NCI-H1694 (cell line): ENCODE measurements at places on chromosomes 3 and 15.

DNA sequence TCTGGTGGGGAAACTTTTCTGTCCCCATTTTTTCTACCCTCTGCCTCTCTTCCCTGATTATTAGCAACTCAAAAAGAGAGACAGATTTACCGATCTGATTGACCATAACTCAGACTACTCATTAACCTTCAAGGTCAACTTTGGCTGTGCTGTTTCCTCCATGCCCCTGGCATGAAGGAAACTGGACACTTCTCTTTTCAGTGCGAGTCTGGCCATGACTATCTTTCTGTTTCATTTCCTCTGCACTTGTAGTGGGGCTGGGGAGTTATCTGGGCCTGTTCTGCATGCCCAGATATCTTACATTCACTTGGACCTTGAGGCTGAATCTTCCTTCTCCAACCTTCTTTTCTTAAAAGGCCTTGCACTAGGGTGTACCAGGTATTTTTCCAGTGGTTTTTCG lies 76.9 kb upstream of the SLCO2A1 start:
- DNase-seq: no peak

DNA sequence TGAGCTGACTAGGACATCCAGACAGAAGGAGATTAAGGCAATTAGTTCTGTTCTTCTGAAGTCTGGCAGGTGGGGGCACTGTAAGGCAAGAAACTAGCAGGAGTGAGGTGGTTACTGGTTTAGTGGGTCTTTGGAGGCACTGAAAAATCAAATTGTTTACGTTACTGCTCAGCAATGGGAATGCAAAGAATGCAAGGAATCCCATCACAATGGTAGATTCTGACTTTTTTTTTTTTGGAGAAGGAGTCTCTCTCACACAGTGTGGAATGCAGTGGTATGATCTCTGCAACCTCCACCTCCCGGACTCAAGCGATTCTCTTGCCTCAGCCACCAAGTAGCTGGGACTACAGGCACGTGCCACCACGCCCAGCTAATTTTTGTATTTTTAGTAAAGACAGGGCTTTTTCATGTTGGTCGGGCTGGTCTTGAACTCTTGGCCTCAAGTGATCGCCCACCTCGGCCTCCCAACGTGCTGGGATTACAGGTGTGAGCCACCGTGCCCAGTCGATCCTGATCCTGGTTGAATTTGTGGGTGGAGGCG lies 16.4 kb downstream of the FAM107A start:
- DNase-seq: peak; percentile 3

- DNase-seq: no peak
Observed at GRCh38 chr15:65517866-65518207, 348 bp upstream of the DPP8 start.

GRCh38 chr3:191343913-191344312 lies 13.6 kb upstream of the UTS2B start:
- no peak for DNase-seq

- no peak for DNase-seq
Observed at GRCh38 chr3:192514081-192514753, 213.1 kb downstream of the FGF12 start.

DNA sequence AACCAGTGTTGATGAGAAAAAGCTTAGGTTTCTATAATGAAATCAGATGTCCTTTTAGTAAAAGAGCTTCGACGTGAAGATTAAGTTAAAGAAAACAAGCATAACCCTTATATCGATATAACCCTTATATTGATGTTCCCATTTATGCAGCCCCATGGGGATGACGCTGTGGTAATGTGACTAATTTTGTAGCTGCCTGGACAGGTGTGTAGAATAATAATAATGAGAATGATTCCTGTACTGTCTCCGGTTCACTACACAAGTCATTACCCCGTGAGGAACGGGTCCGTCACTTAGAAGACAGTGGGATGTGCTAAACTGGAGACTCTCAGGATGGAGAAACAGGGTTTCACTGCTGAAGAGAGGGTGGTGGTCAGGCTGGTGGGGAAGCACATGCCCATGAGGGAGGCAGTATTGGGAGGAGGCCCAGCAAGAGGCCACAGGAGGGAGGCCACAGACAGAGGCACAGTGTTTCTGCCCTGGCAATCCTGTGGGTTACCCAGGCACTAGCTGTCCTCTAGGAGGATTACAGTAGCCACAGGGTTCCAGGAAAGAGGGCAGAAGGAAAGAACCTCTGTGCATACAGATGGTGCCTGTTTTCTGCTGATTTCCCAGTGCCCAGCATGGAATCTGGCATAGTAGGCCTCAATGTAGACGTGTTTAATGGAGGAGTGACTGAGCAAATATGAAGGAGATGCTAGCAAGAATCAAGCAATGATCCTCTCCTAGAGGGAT lies 191.1 kb upstream of the TSC22D2 start:
- DNase-seq: no peak

DNA sequence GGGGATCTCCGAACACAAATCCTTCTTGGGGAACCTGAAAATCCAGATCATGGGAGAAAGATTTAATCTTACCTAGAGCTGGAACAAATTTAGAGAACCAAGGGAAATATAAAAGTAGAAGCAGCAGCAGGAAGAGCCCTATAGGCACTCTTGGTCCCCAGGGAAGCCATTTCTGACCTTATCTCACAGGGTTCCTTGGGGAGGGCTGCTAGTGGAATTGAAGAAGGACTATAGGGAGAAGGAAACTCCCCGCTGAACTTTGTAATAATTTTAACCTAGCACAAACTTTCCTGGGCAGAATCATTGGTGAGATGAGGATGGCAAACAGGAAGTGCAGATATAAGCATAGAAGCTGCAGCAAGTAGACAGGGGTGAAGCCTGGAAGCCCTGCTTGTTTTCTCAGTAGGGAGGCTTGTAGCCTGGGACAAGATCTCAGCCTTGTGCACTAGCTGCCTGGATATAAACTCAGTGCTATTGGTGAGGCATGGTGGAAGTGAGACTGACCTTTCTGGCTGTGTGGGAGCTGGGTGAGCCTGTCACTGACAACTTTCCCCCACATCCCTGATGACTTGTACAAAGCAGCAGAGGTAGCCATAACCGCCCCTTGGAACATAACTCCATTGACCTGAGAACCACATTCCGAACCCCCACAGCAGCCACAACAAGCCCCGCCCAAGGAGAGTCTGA lies 343.0 kb upstream of the TGFBR2 start:
- DNase-seq: no peak

DNA sequence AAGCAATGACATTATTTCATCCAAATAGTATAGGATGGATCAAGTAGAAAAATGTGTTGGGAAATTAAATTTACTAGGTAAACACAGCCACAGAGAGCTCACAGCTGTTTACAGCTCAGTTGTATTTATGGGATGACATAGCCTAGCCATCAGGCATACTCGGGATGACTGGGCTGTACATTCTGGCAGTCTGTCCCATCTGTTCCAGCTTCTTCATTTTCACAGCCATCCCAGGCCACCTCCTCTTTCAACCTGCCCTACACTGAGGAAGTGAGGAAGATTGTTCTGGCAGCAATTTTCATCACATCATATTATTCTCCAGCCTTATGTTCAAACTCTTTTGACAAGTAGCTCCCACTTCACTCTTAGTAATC lies 98.4 kb upstream of the PFN2 start:
- peak; percentile 86 for DNase-seq

- DNase-seq: peak; percentile 34
Observed at GRCh38 chr15:38817427-38818156, 253.0 kb upstream of the RASGRP1 start.

DNA sequence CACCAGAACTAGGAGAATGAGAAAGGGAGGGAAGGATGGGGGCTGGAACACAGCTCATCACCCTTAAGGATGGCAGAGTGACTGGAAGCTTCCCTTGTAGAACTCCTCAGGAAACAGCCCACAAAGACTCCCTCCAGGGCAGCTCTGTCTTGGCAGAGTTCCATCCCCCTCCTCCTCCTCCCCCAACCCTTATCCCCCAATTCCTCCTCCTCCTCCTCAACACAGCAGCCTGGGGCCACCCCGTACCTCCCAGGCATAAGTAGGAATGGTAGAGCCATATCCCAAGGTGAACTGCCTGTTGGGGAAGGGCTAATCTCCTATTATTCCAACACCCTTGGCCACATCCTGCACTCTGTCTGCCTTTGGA lies 38.8 kb downstream of the ADCY5 start:
- no peak for DNase-seq

GRCh38 chr15:62807539-62808130 lies 234.9 kb upstream of the TPM1 start:
- DNase-seq: no peak

DNA sequence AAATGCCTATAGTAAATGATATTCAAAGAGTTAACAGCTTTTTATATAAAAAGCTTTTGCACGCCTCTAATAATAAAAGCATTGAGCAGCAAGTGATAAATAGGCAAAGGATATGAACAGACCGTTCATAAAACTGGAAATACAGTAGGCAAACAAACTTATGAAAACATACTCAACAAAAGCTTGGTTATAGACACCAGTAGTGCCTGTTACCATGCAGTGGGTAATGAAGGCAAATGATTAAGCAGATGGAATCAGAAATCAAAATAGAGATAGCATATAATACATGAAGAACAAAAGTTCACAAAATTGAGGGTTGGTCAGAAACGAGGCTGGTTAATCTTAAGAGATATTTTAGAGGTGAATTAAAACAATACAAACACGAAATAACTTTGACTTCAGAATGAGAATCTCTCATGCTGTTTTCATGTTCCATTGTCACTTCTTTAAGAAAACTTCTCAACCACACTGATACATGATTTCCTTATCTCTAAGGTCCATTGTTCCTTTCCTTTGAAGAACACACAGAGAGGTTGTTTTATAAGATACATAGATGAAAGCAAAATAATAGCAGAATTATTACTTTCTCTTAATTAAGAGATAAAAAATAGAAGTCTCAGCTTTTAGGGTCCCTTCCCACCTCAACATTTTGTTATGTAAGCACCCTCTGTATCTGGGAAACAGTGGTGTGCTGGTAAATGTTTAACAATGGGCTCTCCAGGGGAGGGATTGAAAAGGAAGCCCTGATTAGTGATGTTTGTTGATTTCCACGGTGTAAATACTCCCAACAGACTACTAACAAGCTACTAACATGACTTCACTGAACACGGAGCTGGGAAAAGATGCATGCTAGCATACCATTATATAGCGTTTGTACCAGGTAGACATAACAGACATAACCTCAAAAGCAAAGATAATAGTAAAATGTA lies 12.6 kb downstream of the RASGRP1 start:
- DNase-seq: no peak

- no peak for DNase-seq
Observed at GRCh38 chr3:129226374-129226773, 23.0 kb upstream of the COPG1 start.

GRCh38 chr3:184710870-184711492 lies 883 bp downstream of the MAGEF1 start:
- DNase-seq: no peak

DNA sequence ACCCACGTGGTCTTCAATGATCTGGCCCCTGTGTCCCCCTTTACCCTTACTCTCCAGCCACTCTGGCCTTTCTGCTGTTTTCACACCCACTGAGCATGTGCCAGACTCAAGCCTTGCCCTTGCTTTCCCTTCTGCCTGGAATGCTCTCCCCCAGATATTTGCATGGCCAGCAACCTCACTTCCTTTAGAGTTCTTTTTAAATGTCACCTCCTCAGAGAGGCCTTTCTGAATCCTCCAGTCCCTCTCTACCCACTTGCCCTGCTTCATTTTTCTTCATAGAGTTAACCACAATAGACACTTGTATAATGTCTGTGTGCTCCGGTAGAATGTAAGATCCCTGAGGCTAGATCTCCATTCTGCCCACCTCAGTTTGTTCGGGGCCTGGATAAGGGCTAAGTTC lies 39.4 kb upstream of the TIPARP start:
- no peak for DNase-seq

DNA sequence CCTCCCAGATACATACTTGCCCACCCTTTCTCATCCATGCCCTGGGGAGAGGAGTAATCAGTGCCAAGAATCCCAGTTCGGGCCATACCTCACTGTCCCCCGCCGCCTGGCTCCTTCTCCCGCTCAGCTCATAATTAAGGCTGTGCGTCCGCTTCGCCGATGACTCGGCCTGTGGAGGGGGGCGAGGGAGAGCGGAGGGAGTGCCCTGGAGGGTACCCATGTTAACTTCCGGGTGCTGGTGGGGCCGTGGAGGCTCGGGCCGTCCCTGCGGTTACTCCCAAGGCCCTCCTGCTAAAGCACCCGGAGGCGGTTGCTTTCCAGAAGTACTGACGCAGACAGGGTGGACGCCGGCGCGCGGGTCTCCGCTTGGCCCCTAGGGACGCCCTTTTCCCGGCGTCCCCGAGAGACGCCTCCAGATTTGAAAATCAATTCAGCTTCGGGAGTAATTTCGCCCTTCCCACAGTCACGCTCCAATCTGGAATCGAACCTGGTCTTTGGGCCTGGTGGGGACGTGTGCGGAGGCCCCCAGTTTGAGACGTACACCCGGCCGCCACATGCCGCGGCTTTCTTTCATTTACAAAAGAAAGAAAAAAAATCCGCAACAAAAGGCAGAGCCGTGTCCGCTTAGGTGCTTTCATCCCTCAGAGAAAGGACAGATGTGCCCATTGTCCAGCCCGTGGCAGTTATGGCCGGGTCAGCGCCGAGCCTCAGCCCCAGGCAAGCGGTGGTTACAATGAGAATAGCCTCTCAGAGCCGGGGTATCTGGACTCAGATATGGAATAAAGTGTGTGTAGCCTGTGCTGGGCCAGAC lies 1.0 kb upstream of the ONECUT1 start:
- no peak for DNase-seq

- DNase-seq: peak; percentile 32
Observed at GRCh38 chr3:155744010-155744625, 753 bp downstream of the PLCH1 start.

DNA sequence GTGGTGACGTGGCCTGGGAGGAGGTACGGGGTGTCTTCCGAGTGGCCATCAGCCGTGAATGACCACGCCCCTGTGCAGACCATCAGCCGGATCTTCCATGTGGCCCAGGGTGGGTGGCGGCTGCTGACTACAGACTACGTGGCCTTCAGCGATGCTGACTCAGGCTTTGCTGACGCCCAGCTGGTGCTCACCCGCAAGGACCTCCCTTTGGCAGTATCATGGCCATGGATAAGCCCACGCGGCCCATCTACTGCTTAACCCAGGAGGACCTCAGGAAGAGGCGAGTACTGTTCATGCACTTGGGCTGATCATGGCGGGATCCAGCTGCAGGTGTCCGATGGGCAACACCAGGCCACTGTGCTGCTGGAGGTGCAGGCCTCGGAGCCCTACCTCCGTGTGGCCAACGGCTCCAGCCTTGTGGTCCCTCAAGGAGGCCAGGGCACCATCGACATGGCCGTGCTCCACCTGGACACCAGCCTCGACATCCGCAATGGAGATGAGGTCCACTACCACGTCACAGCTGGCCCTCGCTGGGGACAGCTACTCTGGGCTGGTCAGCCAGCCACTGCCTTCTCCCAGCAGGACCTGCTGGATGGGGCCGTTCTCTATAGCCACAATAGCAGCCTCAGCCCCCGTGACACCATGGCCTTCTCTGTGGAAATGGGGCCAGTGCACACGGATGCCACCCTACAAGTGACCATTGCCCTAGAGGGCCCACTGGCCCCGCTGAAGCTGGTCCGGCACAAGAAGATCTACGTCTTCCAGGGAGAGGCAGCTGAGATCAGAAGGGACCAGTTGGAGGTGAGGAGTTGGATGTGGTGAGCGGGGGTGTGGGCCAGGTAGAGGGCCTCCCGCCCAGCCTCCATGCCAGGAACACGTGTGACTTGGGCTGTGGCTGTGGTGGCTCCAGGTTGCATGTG lies 178.4 kb downstream of the TBC1D2B start:
- no peak for DNase-seq
